ENCODE measurements at places on chromosomes 5 and 9.

DNA sequence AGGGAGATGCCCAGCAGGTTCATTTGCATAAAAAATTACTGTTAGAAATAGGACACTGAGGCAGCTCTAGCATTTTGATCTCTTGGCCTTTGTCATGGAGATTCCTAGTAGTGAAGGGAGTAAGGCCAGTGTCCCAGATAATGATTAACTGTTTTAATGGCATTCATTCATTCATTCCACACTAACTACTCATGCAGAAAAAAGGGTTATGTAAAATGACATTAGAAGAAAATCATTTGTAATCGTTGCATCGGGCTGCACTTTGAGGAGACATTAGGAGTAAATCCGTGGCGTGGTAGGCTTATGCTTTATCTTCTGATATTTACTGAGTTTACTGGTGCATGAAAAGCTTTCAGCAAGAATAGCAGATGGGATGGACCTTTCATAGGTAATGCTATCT is 82.6 kb upstream of the GRHPR start:
- no peak for DNase-seq

DNA sequence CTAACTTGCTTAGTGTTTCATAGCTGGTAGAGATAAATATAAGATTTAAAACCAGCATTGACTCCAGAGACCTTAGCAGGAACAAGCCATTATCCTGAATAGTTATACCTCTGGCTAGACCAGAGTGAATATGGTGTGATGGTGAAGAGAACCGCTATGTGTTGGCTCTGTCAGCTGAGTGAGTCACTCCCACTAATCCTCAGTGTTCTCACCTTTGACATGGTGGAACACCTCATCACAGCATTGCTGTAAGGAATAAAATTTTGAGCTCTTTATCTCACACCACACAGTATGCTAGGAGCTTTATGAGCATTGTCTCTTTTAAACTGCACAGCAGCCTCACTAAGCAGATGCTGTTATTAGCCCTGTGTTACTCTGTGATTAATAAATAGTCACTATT is 90.7 kb upstream of the DHFR start:
- no peak for DNase-seq

- no peak for DNase-seq
Measured at GRCh38 chr5:137609127-137609526, 110.0 kb upstream of the SPOCK1 start.

DNA sequence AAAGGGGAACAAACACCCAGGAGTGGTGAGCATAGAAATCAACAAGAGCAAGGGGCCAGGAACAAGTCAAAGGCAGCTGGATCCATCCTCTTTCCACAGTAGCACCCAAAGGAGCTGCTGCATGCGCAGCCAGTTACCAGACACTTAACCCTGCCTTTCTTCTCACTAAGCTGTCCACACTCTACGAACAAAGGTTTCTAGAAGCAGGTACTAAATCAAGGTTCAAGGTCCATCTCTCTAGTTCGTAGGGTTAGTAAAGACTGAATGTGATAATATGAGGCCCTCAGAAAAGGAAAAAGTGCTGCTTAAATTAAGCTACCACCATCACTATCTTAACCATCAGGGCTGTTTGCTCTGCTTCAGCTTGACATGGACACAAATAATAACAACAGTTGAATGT is 121.2 kb upstream of the NIPBL start:
- DNase-seq, result no peak

DNA sequence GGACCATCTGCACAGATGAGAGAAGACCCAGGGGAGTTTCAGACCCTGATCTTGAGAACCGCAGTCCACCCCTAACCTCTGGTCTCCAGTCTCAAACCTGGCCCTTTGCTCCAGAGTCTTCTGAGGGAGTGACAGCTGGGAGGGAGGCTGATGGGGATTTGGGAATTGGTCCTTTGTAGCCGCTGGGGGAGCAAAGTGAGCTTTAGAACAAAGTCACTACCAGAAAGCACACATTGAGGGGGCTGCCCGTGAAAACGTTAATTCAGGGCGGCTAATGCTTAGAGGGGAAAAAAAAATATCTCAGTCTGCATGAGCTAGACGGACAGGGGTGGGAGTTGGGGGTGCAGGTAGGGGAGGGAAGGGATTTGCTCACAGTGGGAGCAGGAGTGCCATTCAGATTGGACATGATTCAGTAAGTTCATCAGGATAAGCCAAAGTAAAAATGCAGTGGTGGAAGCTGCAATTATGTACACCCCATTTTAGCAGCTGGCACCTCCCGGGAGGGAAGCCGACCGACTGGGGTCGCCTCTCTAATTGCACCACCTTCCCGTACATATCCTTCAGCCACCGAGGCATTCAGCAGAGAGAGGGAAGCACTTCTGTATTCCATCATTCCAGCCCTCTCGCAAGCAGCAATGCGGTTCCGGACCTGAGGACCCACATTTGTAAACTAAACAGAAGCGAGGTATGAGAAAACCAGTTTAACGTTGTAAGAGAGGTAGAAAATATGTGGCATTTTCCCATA is 123.4 kb upstream of the RETREG1 start:
- no peak for DNase-seq

- no peak for DNase-seq
Measured at GRCh38 chr9:77030045-77030444, 10.6 kb downstream of the FOXB2 start.

- no peak for DNase-seq
Measured at GRCh38 chr5:112366987-112367386, 52.1 kb downstream of the EPB41L4A start.

DNA sequence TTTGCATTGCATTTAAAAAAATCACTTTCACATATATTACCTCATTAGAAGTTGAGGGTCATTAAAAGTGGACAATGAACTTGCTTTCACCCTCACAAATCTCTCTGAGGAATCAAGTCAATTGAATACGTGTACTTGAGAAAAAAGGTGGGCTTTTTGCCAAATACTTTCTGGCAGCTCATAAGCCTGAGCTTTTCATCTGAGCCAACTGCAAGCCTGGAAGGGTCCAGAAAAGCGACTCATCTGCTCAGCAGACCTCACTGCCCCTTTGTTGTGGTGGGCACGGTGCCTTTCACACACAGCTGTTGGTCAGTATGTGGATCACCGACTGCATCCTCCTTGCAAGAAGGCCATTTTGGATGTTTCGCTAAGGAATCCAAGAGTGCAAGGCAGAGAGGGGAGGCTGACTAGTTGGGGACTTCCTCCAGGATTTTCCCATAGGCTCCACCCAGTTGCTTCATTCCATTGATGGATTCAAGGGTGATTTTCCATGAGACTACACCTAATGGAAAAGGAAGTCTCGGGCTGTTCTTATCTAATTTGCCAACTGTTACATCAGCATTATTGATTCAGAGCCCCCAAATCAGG is 564.7 kb downstream of the PDE4D start:
- DNase-seq, result no peak

DNA sequence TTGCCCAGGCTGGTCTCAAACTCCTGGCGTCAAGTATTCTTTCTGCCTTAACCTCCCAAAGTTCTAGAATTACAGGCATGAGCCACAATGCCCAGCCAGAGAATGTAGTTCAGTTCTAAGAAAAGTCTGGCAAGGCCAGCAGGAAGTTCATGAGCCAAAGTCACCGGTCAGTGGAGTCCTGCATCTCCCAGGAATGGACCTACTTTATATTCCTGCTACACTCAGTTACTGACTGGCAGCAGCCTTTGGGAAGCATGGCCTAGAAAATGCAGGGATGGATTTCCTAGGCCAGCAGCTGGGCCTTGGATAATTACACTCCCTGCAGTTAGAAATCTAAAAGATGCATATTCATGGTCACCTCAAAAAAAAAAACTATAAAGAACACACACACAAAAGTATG is 135.7 kb downstream of the CAAP1 start:
- no peak for DNase-seq

GRCh38 chr9:89436326-89436725 is 61.6 kb downstream of the SEMA4D start:
- no peak for DNase-seq

GRCh38 chr5:1162751-1163150 is 38.6 kb upstream of the SLC6A19 start:
- peak; percentile 18 for DNase-seq

GRCh38 chr5:132458651-132459030 is 31.9 kb downstream of the IRF1 start:
- DNase-seq, result no peak

- peak; percentile 74 for DNase-seq
Measured at GRCh38 chr9:127785023-127785932, 556 bp upstream of the CDK9 start.

- no peak for DNase-seq
Measured at GRCh38 chr9:13070612-13071595, 208.6 kb downstream of the MPDZ start.

- no peak for DNase-seq
Measured at GRCh38 chr5:40233268-40233667, 446.4 kb upstream of the PTGER4 start.

GRCh38 chr5:81147886-81148571 is 85.1 kb upstream of the CKMT2 start:
- DNase-seq, result no peak

DNA sequence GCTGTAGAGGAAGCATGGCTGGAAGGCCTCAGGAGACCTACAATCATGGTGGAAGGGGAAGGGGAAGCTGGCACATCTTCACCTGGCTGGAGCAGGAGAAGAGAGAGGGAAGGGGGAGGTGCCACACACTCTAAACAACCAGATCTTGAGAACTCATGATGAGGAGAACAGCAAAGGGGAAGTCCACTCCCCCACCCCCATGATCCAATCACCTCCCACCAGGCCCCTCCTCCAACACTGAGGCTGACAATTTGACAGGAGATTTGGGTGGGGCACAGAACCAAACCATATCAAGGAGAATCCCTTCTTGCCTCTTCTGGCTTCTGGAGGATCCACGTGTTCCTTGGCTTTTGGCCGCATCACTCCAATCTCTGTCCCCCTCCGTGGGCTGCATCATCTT is 13.1 kb upstream of the CMBL start:
- no peak for DNase-seq

- DNase-seq, result no peak
Measured at GRCh38 chr5:61624553-61625136, 292.6 kb downstream of the ZSWIM6 start.

GRCh38 chr9:79955300-79955699 is 383.5 kb downstream of the TLE4 start:
- DNase-seq, result peak; percentile 2

GRCh38 chr5:164302533-164303235 is 797.3 kb downstream of the MAT2B start:
- no peak for DNase-seq

GRCh38 chr5:173281910-173282309 is 46.3 kb downstream of the STC2 start:
- DNase-seq, result no peak

GRCh38 chr9:5511935-5512580 is 1.7 kb downstream of the PDCD1LG2 start:
- DNase-seq, result no peak

- no peak for DNase-seq
Measured at GRCh38 chr5:146388386-146388785, 49.7 kb downstream of the POU4F3 start.

DNA sequence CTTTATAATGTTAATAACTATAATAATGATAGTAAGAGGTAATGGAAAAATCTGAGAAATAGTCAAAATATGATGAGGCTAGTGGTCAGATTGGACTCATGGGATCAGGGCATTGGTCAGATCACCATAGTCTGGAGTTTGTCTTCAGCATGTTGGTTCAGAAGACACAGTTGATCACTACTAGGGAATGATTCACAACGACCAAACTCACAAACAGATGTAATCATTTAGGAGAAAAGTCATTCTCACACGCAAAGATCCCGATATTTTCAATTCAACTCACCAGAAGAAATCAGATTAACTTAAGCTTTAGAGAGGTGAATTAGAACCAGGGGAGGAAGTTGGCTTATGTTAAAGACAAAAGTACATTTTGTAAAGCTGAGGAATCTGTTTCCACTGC is 131.8 kb downstream of the LURAP1L start:
- no peak for DNase-seq

- no peak for DNase-seq
Measured at GRCh38 chr5:159539678-159540077, 209.4 kb upstream of the IL12B start.

GRCh38 chr5:102764381-102765004 is 9.4 kb downstream of the PAM start:
- no peak for DNase-seq

DNA sequence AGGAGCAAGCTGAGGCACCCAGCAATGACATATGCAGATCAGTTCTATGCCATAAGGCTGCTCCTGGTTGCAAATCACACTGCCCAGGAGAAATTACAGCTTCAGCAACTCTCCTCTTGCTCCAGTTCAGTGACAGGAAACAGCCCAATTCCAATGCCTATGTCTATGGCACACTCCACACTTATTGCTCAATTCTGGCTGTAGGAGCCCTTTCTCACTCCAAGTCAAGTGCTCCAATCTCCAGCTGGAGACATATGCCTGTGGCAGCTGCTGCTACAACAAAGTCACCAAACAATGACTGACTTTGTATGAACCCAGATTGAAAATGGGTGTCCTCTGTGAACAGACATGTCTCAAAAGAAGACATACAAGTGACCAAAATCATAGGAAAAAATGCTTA is 31.8 kb upstream of the PLCXD3 start:
- DNase-seq, result no peak

GRCh38 chr5:171639966-171640365 is 145.7 kb upstream of the SMIM23 start:
- DNase-seq, result no peak

- no peak for DNase-seq
Measured at GRCh38 chr9:79014929-79015699, 556.7 kb upstream of the TLE4 start.

DNA sequence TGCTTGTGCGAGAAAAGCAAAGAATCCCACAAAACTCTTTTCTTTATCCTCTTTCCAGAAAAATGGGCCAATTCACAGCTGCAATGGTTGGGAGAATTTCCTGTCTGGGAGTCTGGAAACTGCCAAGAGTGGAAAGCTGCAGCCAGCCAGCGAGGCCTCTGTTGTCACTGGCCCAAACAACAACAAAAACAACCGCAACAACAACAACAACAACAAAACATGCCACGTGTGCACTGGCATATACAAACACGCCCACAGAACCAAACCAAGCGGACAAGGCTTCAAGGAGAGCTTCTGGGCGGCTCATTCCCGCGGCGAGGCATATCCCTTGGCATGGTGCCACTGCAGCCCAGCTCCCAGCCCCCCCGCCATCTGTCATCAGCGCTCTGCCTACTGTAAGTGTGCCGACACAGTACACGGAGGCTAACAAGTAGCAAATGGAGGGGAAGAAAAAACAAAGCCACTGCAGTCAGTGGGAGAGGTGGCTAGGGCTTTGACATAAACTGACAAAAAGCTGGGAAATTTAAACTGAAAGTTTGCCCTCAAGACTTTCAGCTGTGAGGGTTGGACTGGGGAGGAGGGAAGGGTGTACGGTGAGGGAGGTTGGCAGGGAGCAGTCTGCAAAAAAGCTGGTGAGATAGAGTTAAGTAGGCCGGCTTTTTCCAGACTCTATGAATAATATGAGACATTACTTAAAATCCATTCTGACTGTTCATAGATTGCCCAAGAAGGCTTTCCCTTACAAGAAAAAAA is 165.0 kb upstream of the ZNF462 start:
- no peak for DNase-seq

DNA sequence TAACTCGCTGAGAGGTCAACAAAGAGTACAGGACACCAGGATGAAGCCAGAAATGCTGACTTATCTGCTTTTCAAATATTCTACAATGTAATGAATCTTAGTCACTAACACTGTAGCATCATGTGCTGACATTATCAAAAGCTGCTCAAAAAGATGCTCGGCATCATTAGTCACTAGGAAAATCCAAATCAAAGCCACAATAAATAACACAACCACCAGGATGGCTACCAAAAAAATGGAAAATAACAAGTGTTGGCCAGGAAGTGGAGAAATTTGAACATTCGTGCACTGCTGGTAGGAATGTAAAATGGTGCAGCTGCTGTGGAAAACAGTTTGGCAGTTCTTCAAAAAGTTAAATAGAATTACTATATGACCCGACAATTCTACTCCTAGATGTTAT is 269.1 kb downstream of the GLIS3 start:
- no peak for DNase-seq

All from inflammatory macrophage (primary cell).